HCT116 (cell line): ENCODE measurements at places on chromosomes 11 and 22.
A peak's percentile ranks its signal among the peaks of the same experiment; 100 is the strongest.

GRCh38 chr22:46007003-46007847, 30.3 kb upstream of the WNT7B start:
- DNase-seq: peak; percentile 74

- DNase-seq: peak; percentile 22
These were observed 41.9 kb downstream of the SVIP start for GRCh38 chr11:22787551-22788162.

GRCh38 chr11:61267437-61267841, 26.5 kb downstream of the PGA5 start:
- no peak for DNase-seq

DNA sequence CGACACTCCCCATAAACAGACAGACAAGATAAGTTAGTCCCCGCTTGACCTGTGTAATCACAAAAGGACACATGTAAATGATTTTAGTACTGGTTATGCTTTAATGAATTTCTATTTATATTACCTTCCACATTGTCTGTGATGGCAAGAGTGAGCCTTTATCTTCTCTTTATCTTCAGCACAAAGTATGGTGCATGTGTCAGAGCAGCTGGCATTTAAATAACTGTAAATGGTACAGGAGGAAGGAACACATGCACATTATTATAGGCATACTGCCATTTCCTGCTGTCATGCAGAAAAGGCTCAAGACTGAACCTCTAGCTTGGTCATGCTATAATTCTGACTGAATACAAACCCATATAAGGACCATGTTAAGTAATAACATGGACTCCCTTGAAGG, 1342.7 kb upstream of the TENM4 start:
- no peak for DNase-seq

DNA sequence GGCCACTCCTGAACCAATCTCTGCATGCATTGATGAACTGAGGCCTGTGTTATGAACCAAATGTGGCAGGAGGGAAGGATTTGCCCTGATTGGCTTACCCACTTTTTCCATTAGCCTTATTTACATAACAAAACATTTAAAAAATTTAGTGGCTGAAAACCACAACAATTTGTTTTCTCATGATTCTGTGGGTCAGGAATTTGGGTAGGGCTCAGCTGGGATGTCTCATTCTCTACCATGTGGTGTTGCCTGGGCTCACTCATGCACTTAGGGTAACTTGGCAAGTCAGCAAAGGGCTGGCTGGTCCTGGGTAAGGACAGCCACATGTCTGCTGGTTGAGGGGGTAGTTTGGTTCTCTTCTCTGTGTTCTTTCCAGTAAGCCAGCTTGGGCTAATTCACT, 35.1 kb upstream of the CYP2R1 start:
- DNase-seq: no peak

DNA sequence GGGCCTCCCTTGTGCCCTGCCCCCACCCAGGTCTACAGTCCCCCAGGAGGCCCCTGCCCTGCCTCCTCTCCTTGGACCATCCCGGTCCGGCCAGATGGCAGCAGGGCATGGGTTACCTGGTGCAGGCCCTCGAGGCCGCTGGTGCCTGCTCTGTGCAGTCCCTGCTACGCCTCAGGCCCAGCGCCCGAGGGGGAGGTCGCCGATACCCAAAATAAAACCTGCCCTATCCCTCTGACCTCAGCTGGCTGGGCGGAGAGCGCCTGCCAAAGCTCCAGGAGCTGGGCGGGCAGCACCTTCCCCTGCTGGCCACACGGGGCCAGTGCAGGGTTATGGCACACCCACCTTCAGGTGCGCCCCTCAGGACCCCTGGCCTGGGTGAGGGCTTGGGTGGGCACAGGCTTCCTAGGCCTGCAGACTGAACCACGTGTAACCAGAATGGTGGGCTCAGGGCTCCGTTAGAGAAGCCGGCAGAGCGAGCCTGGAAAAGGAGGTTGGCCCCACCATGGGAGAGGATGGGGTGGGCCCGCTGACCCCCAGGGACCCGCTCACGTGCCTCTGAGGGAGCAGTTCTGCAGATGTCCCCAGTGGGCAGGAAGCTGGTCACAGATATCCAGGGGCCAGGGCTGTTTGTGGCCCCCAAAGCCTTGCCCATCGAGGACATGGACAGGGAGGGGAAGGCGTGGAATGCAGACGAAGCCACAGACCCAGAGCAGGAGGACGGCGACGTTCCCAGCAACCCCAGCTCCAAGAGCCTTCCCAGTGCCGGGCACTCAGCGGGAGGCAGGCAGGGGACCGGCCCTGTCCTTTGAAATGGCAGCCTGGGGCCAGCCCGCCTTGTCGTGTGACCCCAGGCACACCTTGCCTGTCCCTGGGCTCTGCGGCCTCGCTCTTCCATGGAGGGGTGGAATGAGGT, 1.7 kb upstream of the TNNT3 start:
- no peak for DNase-seq

DNA sequence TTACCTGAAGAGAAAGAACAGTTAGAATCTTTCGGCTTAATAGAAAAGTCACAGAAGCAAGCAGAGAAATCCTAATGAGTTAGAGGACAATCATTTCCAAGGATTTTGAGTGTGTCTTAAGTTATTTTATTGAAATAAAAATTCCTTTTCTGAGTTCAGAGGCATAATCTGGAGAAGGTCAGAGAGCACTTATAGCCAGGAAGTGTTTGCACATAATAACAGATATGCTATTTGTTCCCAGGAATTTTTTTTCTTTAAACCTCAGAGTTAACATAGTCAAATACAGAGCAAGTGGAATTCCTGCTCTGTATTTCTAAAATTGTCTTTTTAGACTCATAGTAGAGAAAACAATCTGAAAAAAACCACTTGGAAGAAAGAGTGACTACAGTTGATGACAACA, 74.3 kb downstream of the SNX19 start:
- DNase-seq: no peak

GRCh38 chr11:121391914-121392313, 60.2 kb upstream of the SORL1 start:
- no peak for DNase-seq

GRCh38 chr11:78846269-78846668, 271.6 kb upstream of the NARS2 start:
- DNase-seq: no peak

DNA sequence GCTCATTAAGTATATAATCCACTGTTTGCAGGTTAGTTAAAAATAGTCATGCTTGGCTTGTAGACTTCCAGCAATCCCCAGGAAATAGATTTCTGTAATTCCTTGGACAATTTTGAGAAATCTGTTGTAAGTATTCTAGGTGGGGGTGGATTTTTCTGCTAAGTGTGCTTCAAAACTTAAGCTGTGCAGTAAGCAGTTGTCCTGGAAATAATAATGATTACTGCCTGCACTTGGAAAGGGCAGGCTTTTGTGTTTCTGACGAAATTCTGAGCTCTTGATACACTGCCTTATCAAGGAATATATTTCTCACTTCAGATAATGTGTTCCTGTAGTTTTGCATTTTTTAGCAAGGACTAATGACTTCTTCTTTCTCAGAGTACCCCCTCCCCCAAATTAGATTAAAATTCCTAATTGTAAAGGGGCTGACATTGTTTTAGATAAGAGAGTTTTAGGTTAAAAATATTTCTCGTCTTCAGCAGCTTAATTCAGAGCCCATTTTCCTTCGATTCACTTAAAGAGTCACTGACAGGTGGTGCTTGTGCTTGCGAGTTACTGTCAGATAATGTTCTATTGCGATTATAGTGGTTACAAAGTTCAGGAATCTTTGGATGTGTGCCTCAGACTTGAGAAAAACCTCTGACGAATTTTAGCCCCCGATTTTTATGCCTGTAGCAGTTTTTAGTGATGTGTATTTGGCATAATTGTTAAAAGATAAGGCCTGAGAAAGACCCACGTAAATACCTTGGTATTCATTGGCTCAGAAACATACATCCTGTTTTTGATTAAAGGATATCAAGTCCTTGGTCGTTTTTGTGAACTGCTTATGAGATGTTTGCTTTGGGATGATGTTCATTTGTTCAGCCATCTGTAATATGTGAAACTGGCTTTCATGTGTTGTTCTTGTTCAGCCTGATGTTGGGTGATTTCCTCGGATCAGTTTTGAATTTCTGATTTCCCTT, 120.5 kb downstream of the HIPK3 start:
- no peak for DNase-seq

- DNase-seq: peak; percentile 69
These were observed 41.0 kb upstream of the APLNR start for GRCh38 chr11:57277845-57278720.

DNA sequence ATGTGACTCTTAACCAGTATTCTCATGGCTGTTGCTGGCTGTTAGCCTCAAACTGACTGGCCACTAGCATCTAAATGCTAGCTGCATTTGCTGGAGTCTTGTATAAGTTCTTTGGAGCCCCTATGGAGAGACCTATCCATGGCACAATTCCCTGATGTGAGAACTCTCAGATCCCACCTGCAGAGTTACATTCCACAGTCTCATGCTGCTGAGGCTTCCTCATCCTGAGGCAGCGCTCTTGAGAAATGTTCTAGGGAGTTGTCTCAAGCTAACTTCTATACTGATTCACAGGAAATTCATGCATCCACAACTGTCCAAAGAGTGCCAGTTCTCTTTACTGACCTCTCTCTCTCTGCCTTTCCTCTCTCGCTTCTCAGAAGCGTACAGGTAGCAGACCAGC, 218.0 kb upstream of the PITPNB start:
- no peak for DNase-seq

DNA sequence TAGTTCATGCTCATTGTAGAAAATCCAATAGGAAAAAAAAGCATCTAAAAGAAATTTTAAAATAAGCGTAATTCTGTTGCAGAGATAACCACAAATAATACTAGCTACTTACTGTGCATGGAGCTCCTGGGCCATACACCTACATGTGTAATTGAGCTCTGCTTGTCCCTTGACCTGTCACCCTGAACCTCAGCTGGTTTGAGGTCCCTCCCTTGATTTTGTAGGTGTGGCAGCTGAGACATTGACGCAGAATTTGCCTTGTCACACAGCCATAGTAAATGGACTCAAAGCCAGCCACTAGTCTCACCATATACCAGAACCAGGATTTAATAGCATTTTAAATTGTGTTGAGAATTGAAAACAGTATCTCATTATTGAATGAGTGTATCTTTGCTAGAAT, 135.3 kb downstream of the MORC2 start:
- no peak for DNase-seq
